ENCODE measurements at places on chromosomes 4 and X.

DNA sequence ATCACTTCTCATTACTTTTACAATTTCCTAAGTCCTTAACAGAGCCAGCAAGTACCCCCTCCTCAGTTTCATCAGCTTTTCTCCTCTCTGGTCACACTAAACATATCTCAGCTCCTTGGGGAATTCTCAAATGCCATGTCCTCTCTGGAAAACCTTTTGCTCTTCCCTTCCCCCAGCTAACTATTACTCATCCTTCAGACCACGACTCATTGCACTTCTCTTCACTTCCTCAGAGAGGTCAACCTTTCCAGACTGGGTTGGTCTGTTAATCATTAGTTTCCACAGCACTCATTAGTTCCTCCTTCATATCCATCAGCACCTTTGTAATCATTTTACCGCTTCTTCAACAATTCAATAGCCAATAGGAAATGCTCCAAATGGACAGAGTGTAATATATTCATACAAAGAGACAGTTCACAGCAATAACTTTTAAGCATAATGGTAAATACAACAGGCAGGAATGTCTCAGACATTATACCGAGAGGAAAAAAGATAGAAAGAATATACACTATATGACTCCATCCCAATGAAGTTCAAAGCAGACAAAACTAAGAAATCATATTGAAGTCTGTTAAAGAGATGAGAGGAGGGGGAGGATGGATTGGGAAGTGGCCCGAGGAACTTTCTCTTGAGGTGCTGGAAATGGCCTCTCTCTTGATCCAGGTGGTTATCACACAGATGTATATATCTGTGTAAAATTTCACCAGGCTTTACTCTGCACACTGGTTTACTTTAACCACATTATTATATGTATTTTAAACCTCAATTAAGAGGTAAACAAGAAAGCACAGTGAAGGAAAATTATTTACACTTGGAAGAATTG lies 39.6 kb downstream of the DDX60L start:
- no peak overlapping the region for H3K27ac ChIP-seq
- no peaks in the 10 kb centered on the region for H3K27me3 ChIP-seq
- DNase-seq, result no peak
- peaks cover 3% of the 10 kb centered on the region for H3K4me1 ChIP-seq

DNA sequence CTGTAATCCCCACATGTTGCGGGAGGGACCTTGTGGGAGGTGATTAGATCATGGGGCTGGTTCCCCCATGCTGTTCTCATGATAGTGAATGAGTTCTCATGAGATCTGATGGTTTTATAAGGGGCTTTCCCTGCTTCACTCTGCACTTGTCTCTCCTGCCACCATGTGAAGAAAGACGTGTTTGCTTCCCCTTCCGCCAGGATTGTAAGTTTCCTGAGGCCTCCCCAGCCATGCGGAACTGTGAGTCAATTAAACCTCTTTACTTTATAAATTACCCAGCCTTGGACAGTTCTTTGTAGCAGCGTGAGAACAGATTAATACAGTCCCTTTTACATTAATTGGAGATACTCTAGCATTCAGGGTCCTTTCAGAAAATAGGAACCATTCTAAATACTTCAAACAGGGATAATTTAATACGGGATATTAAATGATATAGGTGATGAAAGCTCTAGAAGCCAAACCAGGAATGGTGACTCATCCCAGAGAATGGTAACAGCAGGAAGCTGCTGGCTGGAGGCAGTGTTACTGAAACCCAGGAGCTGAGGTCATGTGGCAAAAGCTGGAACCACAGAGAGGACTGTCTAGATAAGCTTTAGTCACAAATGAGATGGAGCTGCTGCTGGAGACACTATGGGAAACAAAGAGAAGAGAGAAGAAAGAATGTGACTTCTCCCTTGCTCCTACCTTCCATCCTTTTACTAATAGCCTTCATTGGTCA lies 57.3 kb downstream of the GSTCD start:
- no peak overlapping the region for H3K4me3 ChIP-seq
- DNase-seq, result no peak
- no peaks in the 10 kb centered on the region for H3K27me3 ChIP-seq
- H3K36me3 ChIP-seq, result no peaks in the 10 kb centered on the region

- H3K4me3 ChIP-seq, result no peak overlapping the region
- H3K36me3 ChIP-seq, result peaks cover 3% of the 10 kb centered on the region
- H3K27ac ChIP-seq, result no peak overlapping the region
- H3K4me1 ChIP-seq, result no peaks in the 10 kb centered on the region
- no peak for DNase-seq
These were observed 25.4 kb upstream of the NMU start for GRCh38 chr4:55661398-55662056.

DNA sequence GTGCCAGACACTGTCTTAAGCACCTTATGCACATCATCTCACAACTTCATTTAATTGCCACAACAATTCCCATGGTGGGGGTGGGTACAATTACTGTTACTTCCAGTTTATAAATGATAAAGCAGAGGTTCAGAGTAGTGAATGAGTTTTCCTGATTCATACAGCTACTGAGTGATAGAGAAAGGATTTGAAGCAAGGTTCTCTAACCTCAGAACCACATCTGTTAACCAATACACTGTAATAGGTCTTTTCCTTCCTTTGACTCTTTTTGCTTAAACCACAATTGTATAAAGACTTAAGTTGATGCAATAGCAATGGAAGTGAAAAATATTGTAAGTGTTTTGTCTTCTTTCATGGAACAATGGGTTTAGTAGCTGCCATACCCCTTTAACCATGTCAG lies 43.5 kb upstream of the PAK3 start:
- H3K27ac ChIP-seq, result no peak overlapping the region
- H3K27me3 ChIP-seq, result no peaks in the 10 kb centered on the region
- no peaks in the 10 kb centered on the region for H3K36me3 ChIP-seq
- no peak overlapping the region for H3K4me3 ChIP-seq

DNA sequence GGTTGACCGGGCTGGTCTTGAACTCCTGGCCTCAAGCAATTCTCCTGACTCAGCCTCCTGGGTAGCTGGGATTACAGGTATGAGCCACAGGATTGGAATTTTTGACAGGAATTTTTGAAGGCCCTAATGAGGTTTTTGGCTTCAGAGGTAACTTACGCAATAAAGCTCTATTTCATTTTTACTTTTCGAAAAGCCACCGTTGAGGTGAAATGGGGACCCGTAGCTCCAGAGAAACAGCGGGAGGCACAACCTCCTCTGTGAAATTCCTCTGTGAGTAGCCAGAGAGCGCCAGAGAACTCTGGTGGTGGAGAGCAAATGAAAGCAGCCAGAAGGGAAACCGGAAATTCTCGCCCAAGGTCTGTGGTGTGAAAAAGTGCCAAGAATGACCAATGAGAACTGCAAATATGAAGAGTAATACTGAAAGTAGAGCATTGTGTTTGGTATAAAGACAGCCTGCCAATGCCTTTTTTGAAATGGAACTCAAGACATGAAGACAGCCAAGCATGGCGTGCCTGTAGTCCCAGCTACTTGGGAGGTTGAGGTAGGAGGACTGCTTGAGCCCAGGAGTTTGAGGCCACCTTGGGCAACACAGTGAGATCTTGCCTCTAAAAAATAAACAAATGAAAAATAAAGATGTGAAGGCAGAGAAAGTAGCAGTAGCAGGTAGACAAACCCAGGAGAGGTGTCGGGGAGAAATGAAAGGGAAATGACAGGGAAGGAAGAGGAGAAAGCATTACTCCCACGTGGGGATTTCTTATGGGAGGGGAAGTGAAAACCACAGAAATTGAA lies 33.0 kb upstream of the TMEM131L start:
- H3K27ac ChIP-seq, result peak overlapping the region; percentile 98
- peaks cover 32% of the 10 kb centered on the region for H3K4me1 ChIP-seq
- H3K36me3 ChIP-seq, result no peaks in the 10 kb centered on the region
- DNase-seq, result peak; percentile 36

DNA sequence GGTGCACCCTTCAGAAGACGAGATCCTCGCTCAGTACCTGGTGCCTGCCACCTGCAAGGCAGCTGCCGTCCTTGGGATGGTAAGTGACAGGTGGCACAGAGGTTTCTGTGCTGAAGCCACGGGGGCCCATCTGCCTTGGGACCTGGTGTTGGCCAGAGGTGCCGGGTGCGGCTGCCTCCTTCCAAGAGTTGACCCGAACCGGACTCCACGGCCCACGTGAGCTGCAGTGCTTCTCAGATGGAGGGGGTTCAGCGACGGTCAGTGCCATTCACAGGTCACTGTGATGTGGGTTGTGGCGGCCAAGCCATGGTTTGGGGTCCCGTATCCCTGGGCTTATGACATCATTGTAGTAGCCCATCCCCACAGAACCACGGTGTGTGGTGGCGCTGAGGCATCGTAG lies 19.0 kb upstream of the MSANTD1 start:
- peak overlapping the region; percentile 87 for H3K27ac ChIP-seq
- H3K27me3 ChIP-seq, result no peaks in the 10 kb centered on the region
- H3K4me1 ChIP-seq, result peaks cover 8% of the 10 kb centered on the region
- peaks cover 16% of the 10 kb centered on the region for H3K36me3 ChIP-seq

DNA sequence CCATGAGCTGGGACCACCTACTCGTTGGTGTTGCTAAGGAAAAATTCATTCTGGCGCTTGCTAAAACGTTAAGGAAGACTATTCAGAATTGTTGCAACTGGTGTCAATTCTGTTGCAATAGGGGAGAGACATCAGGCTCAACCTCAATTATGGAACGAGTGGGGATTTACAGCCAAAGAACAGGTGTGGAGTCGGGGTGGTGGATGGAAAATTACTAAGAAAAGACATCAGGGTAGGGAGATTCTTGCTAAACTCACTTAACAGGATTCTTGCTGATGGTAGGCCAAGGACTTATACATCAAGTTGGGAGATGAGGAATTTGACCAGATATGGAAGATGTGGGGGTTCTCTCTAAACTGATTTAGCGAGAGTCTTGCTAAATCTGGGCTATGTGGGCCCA lies 139.7 kb downstream of the TENM3 start:
- no peak overlapping the region for H3K27ac ChIP-seq
- no peaks in the 10 kb centered on the region for H3K36me3 ChIP-seq
- H3K27me3 ChIP-seq, result no peaks in the 10 kb centered on the region
- no peak for DNase-seq

DNA sequence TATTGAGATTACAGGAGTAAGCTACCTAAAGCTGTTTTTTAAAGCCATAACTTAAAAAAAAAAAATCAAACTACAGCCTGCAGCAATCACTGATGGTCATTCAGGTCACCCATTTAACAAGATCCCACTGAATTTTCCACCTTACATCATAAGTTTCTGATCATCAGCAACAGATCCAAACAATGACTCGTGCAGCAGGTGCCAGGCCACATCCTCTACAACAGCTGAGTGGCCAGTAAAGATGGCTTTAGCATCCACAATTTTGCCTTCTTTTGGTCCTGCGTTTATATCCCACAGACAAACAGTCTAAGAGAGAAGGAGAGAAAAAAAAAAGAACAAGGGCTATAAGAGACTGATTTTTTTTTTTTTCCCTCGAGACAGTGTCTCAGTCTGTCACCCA lies 16.6 kb downstream of the RBBP7 start:
- no peaks in the 10 kb centered on the region for H3K27me3 ChIP-seq
- H3K4me1 ChIP-seq, result no peaks in the 10 kb centered on the region
- peak overlapping the region; percentile 54 for H3K27ac ChIP-seq
- DNase-seq, result no peak
- no peak overlapping the region for H3K4me3 ChIP-seq
- peaks cover 2% of the 10 kb centered on the region for H3K36me3 ChIP-seq

- H3K27ac ChIP-seq, result no peak overlapping the region
- H3K4me3 ChIP-seq, result no peak overlapping the region
- H3K36me3 ChIP-seq, result no peaks in the 10 kb centered on the region
These were observed 8.1 kb downstream of the ARHGAP36 start for GRCh38 chrX:131066237-131066636.

Data from T-helper 17 cell (primary cell).